ENCODE measurements at places on chromosomes 2 and 18.

DNA sequence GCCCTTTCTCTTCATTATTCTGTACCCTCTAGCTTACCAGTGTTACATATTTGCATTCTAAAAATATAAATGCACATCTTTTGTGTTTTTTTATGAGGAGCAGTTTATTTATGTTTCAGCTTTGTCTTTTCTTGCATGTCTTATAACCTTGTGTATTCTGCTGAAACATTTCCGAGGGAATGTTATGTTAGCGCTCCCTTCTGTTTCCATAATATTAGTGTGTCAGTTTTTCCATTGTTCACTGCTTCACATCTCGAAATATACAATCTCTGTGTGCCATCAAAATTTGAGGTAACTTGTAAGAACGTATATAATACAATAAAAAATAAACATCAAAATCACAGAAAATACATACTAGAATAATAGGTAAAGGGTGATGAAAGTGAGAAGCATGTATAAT is 153.3 kb downstream of the PKP4 start:
- DNase-seq = no peak

DNA sequence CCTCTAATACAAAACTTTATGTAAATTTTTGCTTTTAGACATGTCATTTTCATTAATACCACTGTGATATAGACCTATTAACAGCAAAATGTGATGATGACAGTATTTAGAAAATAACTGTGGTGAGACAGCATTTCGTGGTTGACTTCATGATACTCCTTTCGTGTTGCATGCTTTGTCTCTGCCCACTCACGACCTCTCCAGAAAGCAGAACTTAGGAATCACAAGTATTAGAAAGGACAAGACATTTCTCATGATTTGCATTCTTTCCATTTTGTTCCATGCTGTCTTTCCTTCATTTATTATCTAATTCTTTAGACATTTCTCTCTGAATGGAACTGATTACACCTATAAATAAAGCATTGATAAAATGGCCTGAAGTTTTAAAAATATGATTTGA is 85.2 kb upstream of the POU3F3 start:
- no peak for DNase-seq

DNA sequence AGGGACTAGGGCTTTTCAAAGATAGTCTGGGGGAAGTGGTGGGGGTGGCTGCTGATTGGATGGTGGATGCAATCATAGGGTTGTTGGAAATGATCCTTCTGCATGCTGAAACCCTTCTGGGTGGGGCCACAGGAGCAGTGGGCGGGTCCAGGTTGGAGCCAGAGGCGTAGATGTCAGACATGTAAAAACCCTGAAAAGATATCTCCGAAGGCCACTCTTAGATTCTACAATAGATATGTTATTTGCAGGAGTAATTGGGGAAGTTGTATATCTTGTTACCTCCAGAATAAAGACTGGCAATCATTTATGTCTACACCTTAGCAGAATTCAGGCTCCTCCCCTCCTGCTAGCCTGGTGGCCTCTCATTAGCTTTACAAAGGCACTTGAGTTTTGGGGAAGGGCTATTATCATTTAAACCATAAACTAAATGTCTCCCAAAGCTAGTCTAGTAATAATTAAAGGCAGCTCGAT is 8.2 kb upstream of the FAM98A start:
- DNase-seq = no peak

DNA sequence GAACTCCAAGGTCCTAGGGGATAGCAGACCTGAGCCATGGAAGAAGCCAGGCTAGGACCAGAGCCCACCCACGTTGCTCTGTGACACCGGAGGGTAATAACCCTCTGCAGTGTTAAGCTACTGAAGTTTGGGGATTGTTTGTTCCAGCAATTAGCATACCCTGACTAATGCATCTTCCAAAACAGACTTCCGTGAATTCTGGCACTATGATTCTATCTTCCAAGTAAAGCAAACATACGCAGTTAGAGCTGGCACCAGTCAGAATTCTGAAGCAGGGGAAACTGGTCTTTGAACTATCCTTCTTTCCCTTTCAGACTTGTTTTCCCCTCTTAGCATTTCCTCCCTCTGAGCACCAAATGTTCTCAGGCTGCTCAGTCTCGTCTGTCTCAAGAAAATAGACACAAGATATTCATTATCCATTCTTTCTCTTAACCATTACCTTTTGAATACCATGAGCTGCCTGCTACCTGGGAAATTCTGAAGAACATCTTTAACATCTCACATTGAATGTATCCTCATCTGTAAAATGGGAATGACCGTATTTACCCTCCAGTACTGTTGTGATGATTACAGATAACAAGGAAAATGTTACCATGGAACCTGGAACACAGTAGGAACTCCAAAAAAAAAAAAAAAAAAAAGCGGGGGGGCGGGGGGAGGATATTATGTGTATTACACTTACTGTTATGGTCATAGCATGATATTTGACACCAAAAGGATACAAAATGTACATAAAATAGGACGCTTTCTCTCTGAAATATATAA is 108.2 kb downstream of the TCF4 start:
- DNase-seq = no peak

GRCh38 chr2:240799033-240799820 is 20.8 kb downstream of the KIF1A start:
- DNase-seq = peak; percentile 6

DNA sequence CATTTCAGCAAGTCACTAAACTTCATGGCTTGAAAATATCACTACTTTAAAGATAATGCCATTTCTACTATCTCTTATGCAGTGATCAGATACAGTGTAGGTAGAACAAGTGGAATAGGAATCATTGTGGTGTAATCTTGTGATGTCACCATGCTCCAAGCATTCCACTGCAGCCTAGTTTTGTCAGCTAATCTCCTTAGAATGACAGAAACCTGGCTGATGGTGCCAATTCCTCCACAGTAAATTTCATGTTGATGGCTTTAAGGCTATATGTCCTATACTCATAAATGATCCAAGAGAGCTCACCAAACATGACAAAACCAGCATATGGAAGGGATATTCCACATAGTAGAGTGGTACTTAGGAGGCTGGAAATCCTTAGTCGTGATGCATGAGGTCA is 184.9 kb downstream of the PDE1A start:
- no peak for DNase-seq

- DNase-seq = no peak
These were observed 20.8 kb upstream of the TNS1 start for GRCh38 chr2:218023636-218024035.

- DNase-seq = no peak
These were observed 195.7 kb downstream of the LRATD1 start for GRCh38 chr2:14828223-14828622.

DNA sequence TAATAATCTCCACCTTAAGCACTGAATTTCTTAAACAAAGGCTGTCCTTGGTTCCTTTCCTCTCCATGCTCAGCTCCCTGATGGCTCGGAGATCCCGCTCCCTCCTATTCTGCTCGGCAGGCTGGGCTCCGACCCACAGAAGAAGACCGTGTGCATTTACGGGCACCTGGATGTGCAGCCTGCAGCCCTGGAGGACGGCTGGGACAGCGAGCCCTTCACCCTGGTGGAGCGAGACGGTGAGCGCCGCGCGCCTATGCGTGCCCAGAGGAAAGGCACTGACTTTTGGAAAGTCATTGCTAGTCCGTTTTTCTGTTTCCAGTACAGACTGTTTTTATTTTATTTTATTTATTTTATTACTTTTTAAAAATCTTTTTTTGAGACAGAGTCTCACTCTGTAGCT is 9.6 kb downstream of the CNDP2 start:
- DNase-seq = no peak

DNA sequence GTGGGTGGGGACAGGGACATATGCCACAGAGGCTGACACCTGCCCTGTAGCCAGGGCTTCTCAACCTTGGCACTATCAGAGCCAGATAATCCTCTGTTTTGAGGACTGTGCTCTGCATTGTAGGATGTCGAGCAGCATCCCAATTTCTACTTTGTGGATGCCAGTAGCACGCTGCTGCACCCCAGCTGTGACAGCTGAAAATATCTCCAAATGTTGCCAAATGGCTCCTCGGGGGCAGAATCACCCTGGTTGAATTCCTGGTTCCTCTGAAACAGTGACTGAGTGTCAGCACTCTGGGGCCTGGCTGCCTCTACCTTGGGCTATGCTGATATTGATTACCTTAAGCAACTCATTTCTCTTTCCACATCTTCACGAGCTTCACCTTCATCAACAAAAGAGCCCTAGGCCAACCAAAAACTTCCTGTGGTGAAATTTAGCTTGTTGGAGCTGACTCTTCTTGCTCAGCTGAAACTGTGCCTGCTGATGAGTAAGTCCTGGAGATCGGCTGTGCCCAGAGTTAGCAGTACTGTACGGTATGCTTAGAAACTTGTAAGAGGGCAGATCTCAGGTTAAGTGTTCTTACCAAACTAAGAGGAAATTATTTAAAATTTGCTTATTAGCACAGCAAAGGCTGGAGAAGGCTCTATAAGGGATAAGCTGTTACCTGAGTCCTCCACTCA is 138.1 kb downstream of the SEPTIN10 start:
- no peak for DNase-seq

- no peak for DNase-seq
These were observed 1263.4 kb downstream of the DSC3 start for GRCh38 chr18:29779096-29779495.

- DNase-seq = no peak
These were observed 3.2 kb upstream of the VAPA start for GRCh38 chr18:9910661-9911060.

DNA sequence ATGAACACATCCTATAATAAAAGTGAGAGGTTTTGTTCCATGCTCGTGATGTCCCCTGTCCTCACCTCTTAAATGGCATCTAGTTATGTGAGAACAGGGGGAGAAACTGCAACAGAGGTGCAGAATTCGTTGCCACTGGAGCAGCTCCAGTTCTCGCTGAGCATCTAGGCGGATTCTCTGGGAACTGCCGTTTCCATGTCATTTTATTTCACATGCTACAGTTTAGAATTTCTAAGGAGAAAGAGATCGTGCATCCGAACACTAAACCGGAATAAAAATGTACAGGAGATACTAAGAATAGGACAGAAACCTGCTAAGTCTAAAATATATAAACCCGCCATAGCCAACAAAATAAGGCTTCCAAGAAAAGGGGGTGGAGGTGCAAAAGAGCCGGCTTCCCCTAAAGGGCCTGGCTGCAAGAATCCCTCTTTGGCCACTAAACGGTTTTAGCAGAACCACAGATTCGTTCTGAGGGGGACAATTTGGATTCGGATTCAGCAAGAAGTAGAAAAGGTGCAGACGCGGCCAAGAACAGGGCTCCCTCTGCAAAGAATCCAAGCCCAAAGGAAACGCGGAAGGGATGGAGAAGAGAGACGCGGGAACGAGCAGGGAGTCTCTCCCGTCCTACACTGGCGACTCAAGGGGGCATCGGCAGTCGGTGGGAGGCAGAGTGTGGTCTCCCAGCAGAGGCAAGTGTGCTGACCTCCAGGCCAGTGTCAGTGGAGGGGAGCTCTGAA is 1.3 kb downstream of the TMEM163 start:
- no peak for DNase-seq

DNA sequence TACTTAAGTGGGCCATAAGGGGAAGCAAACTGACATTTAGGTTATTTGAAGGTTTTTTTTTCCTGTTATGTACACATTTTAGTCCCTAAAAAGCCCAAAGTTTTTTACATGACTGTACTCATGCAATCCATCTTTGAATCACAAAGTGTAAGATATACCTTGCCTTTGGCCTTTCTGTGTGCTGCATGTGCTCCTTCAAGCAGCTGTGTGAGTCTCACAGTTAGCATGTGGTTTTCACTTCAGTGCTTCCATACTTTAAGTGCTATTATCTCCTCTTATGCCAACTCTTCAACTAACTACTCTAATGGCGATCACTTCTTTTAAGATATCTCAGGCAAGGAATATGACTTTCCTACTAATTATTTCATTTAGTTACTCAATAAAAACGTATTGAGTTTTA is 597.1 kb upstream of the ACVR2A start:
- no peak for DNase-seq

- no peak for DNase-seq
These were observed 129.9 kb downstream of the MARCHF4 start for GRCh38 chr2:216242365-216242764.

- no peak for DNase-seq
These were observed at the start of gene TMEM200C for GRCh38 chr18:5895299-5895875. TSS of gene TMEM200C (minus strand) at chr18:5895522. CDS start at chr18:5892063, 3,459 bp downstream.

GRCh38 chr2:45899926-45900325 is 248.5 kb downstream of the PRKCE start:
- DNase-seq = no peak

All from activated CD8-positive, alpha-beta memory T cell treated with anti-CD3 and anti-CD28 coated beads, Interleukin-2, amount 50 U/mL, for 4 hours (primary cell).